Fibroblast of skin of abdomen (primary cell): ENCODE measurements at places on chromosomes 7 and 10.

- no peak for DNase-seq
Observed at GRCh38 chr10:3534433-3534832, 250.6 kb downstream of the KLF6 start.

GRCh38 chr10:34046506-34047034, 712.1 kb upstream of the NRP1 start:
- DNase-seq: peak; percentile 11

- no peak for DNase-seq
Observed at GRCh38 chr10:30422981-30423654, 10.9 kb upstream of the MAP3K8 start.

DNA sequence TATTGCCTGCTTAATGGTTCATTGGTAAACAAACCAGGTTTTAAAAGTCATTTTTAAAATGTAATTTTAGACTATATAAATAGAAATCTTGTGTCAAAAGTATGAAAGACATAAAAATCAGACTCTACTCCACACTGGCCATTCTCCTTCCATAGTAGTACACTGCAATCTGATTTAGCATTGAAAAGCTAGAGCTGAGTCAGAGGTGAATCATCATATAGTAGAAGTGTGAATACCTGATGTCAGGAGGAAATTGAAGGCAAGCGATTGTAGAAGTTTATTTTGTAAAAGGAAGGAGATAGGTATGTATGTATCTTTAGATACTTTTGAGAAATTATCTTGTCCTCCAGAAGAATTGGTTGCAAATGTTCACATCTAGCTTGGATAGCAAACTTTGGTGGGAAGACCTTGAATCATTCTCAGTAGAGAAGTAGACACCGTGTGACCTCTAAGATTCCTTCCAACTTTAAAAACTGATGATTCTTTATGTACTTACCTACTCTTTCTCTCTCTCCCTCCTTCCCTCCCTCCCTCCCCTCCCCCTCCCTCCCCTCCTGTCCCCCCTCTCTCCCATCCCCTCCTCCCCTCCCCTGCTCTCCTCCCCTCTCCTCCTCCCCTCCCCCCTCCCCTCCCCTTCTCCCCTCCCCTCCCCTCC, 88.1 kb downstream of the BTAF1 start:
- peak; percentile 57 for DNase-seq

DNA sequence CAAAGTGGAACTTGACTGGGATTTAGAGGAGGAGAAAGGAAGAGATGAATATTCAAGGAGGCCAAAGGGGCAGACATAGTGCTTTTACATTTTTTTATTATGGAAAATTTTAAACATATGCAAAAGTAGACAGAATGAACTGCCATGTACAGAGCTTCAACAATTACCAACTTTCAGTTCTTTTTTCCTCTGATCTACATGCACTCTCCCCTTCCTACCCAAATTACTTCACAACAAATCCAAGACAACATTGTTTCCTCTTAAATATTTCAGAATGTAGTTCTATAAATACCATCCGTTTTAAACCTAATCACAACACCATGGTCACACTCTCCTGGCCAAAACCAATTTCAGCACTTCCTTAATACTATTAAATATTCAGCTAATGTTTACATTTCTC, 83.5 kb upstream of the FZD1 start:
- DNase-seq: no peak

DNA sequence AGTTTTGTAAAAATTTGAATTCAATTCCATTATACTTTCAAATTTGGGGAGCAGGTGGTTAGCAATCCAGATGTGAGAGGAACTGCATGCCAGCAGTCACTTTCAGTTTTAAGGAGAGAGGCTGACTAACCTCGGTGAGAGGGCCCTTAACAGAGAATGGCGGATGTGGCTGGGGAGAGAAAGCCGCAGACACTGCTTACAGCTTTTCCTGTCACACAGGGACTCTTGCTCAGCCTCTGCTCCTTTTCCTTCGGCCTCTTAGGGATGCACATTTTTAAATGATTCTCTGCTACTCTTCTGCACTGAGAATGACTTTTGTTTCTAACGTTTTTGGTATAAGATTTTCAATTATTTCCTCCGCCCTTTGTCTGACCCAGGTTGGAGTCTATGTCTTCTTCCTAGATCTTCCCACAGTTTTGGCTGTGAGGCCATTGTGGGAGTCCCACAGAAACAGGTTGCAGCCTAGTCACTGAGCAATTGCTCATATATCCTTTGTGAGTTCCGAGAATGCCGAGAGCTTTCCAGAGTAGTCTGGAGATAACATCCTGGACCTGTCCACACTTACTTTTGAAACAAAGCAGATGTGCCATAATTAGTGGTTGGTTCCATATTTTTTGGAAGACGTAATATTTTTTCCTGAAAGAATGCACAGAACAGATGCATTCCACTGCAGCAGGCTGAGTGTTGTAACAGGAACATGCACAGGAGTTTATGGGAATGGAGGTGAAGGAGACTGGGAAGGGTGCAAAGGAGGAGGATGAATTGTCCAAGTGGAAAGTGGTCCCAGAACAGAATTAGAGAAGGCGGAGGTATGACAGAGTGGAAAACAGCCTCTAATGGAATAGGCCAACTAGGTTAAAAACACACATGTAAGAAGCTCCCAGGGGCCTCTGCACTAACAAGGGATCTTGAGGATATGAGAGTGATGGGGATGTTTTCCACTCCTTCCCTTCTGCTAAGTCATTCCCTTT, 168.0 kb upstream of the ZNF32 start:
- DNase-seq: peak; percentile 99

GRCh38 chr10:5556576-5556975, 31.8 kb downstream of the CALML3 start:
- DNase-seq: no peak

DNA sequence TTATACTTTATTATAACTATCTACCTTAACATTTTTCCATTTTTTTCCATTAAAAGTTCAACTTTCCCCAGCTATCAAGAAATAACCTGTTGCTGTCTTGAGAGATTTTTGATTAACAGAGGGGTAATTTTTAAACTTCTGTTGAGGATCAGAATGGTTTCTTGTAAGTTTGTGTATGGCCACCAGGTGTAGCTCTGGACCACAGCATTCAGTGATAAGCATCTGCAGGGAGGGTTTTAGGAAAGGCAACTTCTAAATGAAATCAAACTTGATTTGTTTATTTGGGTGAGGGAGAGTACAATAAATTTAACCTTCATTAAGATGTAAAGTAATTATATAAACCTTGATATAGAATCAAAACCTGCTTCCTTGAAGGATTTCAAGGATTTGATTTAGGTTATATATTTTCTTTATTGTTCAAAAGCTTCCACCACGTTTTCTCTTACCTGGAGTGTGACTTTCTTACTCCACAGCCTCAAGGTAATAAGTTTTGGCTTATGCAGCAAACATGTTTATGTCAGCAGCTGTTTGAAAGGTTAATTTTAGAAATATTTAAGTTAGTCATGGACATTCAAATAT, 153.3 kb downstream of the STK31 start:
- DNase-seq: peak; percentile 43

DNA sequence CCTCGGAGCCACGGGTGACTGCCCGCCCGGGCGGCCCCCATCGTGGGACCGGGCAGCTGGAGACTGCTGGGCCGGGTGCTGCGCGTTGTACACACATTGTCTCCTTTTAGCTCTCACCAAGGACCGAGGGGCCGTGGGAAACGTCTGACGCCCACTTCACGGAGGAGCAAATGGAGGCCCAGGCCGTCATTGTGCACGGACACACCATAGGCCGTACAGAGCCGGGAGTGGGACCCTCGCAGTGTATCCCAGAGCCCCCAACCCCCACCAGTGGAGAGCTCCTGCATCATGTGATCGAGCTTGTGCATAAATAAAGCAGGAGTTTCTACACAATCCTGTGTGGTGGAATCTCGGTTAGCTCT, 722 bp downstream of the DENND10 start:
- no peak for DNase-seq

GRCh38 chr7:89336121-89336520, 540.6 kb upstream of the TEX47 start:
- DNase-seq: peak; percentile 29

GRCh38 chr7:80770061-80770460, 131.6 kb downstream of the CD36 start:
- peak; percentile 60 for DNase-seq

GRCh38 chr7:34080513-34080912, 175.2 kb downstream of the BMPER start:
- peak; percentile 84 for DNase-seq

GRCh38 chr7:98777051-98777450, 92.8 kb downstream of the TMEM130 start:
- no peak for DNase-seq

GRCh38 chr10:116097239-116097784, 175.7 kb downstream of the GFRA1 start:
- DNase-seq: no peak

DNA sequence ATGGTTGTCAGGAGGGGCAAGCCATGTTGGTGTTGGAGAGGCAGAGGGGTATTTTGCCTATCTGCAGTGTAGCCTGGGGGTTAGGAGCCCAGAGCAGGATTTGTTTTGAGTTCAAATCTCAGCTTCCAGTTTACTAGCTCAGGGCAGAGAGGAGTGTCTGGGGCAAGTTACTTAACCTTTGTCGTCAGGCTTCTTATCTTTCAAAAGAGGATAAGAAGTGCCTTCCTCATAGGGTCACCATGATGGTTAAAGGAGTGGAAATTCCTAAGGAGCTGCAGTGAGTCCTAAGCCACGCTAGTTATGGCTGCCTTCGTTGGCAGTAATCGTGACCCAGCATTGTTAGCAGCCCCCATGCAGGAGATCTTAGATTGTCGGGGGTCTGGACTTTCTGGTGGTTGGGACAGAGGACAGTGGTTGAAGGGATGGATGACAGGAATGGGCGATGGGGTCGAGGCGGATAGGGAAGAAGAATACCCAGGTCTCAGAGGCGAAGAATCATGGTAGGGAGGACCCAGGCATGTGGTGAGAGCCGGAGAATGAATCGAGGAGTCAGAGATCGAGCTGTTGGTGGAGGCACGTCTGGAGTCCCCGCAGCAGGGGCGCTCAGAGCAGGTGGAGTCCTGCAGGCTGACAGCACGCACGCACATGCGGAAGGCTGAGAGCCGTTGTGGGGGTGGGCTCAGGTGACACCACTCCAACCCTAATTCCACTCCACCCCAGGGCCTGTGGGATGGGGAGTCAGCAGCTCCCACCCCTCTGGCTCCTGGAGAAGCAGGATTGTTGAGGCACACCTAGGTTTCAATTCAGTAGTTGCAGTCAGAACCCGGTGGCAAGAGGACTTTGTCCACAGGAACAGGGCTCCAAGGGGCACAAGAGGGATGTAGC, 11.6 kb downstream of the ADCK2 start:
- no peak for DNase-seq

GRCh38 chr7:134255814-134256213, 60.9 kb downstream of the SLC35B4 start:
- no peak for DNase-seq

GRCh38 chr7:22725585-22725984, 1.4 kb upstream of the IL6 start:
- DNase-seq: peak; percentile 20

DNA sequence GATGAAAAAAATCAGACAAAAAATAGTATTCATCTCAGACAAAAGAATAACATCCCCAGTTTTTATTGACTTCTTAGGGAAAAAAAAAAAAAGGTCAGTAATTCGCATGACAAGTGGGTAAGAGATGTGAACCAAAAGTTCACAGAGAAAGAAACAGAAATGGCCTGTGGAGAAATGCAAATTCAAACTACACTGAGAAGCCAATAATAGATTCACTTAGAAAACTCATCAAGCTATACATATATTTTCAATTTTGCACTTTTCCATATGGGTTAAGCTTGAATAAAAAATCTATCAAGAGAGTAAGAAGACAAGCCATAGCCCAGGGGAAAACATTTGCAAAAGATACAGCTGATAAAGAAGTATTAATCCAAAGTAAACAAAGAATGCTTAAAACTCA, 28.0 kb downstream of the HERC4 start:
- DNase-seq: no peak

DNA sequence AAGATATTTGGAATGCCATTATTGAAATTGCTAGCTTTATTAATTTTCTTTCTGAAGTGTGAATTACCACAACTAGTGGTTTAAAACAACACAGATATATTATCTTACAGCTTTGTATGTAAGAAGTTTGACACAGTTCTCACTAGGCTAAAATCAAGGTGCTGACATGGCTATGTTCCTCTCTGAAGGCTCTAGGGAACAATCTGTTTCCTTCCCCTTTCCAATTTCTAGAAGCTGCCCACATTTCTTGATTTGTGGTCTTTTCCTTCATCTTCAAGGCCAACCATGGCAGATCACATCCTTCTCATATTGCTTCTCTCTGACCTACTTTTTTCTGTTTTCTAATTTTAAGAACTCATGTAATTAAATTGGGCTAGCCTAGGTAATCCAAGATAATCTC, 43.3 kb upstream of the SLC26A3 start:
- DNase-seq: no peak
